Small intestine (tissue), 16 donors: ENCODE measurements at places on chromosomes 13 and 19. TPM values are rescaled to one million over a fixed set of nuclear protein-coding genes. Genes with fewer than 3 reads are reported as not detected.

GRCh38 chr13:39803156-39803555, 147.7 kb downstream of the COG6 start:
- no peak for DNase-seq

GRCh38 chr19:48394331-48395169, 1.1 kb downstream of the GRIN2D start:
- no peak for DNase-seq

GRCh38 chr13:76878043-76878442, 8.2 kb downstream of the KCTD12 start:
- DNase-seq = no peak

- no peak for DNase-seq
Measured at GRCh38 chr19:33208371-33208895, 14.3 kb downstream of the LRP3 start.

Gene RCBTB1
- 6.3 TPM for polyA plus RNA-seq

Gene PEX11G
- 19.2 TPM for polyA plus RNA-seq

Gene GZMM
- 5.7 TPM for polyA plus RNA-seq

Gene STK24
- 116 TPM for polyA plus RNA-seq

Gene ZNF471
- polyA plus RNA-seq = 0.22 TPM
